Mesothelial cell of epicardium (in vitro differentiated cells): ENCODE measurements at places on chromosomes 16 and 17.

DNA sequence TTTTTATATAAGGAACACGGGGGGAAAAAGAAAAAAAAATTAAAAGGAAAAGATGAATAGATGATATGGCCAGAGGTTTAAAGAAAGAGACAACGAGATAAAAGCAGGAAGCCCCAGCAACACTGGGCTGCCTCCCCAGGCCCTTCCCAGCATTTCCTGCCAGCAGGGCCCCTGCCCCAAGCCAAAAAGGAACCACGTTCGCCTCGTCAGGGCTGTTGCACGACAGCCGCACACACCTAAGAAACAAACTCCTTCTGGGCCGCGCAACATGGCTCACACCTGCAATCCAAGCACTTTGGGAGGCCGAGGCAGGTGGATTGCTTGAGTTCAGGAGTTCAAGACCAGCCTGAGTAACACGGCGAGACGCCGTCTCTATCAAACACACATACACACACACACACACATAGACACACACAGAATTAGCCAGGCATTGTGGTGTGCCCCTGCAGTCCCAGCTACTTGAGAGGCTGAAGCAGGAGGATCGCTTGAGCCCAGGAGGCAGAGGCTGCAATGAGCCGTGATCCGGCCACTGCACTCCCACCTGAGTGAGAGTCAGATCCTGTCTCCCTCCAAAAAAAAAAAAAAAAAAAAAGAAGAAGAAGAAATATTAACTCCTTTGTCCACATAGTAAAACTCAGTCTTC lies 83.0 kb downstream of the ANKRD11 start:
- peaks cover 80% of the 10 kb centered on the region for H3K4me1 ChIP-seq
- no peaks in the 10 kb centered on the region for H3K27me3 ChIP-seq

DNA sequence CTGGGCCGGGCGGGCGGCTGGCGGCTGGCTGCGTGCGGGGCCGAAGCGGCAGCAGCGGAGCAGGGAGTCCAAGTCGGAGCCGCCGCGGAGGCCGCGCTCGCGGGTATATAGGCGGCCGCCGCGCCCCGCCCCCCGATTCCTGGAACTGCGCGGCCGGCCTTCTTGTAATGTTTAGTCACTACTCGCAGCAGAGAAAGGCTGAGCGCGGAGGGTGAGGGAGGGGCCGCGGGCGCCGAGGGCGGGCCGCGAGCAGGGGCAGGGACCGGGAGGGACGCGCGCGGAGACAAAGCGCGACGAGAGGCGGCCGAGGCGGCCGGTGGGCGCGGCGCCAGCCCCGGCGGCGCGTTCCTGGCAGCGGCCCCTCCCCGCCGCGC lies at the start of gene SOCS3:
Gene SOCS3, minus strand, starts transcription at position 81 of the 374 bp plus-strand sequence. CDS start 982 bp downstream, outside the sequence.
- peak; percentile 95 for DNase-seq
- H3K4me3 ChIP-seq: peak within 1 kb of the TSS; percentile 80
- peaks cover 59% of the 10 kb centered on the region for H3K4me1 ChIP-seq
- H3K36me3 ChIP-seq: peaks cover 8% of the 10 kb centered on the region
- no peaks in the 10 kb centered on the region for H3K27me3 ChIP-seq

GRCh38 chr17:72530454-72530853 lies 409.6 kb downstream of the SOX9 start:
- H3K27ac ChIP-seq: no peak overlapping the region
- no peak for DNase-seq
- H3K36me3 ChIP-seq: peaks cover 9% of the 10 kb centered on the region
- no peak overlapping the region for H3K4me3 ChIP-seq
- peaks cover 36% of the 10 kb centered on the region for H3K4me1 ChIP-seq

DNA sequence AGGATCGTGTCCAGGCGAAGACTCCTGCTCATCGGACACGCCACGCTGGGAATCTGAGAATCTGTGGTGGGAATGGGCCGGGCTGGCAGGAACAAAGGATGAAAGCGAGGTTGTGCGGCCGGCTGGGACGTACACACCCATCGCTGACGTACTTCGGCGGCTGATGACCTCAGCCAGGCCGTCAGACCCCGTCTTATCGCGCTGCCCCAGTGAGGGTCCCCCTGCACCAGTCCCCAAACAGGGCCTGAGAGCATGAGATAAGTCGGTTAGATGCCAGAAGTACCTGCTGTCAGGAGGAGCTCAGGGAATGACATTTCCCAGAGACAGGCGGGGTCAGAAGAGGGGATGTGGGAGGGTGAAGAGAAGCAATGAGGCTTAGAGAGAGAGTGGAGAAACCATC lies 16.0 kb upstream of the SP6 start:
- H3K27me3 ChIP-seq: peaks cover 28% of the 10 kb centered on the region
- no peak for DNase-seq
- H3K36me3 ChIP-seq: no peaks in the 10 kb centered on the region
- H3K4me3 ChIP-seq: no peak overlapping the region
- H3K4me1 ChIP-seq: peaks cover 45% of the 10 kb centered on the region
